ENCODE measurements at places on chromosomes 7 and 10.

DNA sequence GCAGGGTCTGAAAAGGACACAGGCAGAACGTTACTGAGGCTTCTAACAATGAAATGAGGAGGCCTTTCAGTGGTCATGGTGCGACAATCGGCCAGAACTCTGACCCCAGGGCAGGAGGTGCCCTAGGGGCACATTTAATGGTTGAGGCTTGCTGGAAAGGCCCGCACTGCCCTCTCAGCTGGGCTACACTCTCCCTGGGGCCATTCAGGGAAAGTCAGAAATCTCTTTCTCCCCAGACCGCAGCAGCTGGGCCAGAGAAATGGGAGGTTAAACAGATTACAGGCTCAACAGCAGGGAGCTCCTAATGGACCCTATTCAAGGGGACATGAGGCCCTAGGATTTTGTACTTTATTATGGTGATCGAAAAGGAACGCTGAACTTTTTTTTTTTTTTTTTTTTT is 85.6 kb upstream of the FGFR2 start:
- DNase-seq, result no peak

DNA sequence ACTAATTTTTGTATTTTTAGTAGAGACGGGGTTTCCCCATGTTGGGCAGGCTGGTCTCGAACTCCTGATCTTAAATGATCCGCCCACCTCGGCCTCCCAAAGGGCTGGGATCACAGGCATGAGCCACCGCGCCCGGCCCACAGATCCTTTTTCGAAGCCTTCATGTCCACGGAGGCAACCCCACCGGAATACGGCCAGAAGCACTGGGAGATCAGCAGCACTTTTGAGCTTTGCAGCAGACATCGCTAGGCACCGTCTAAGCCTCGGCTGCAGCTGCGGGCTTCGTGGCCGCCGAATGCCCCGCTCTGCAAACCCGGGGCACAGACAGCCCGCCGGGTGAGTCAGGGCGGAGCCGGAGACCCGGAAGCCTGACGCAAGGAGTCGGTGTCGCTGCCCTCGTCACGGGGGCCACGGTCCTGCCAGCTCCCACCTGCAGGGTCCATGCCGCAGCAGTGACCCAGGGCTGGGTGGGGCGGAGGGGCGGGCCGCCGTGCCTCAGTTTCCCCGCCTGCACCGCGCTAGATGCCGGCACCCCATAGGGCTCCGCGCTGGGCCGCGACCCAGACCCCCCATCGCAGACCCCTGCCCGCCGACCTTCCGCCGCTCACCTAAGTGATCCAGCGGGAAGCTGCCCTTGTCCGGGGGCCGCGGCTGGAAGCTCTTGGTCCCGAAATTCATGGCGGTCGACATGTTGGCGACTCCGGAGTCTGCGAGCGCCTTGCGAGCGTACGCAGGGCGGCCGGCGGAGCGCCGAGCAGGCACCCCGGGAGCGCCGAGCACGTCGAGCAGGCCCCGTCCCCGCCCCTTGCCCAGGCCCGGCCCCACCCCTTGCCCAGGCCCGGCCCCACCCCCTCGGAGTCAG is at the start of gene COX19:
COX19 (minus strand) TSS at position 730 of the 862 bp plus-strand sequence; CDS start at position 690, 40 bp downstream.
- DNase-seq, result peak; percentile 93

DNA sequence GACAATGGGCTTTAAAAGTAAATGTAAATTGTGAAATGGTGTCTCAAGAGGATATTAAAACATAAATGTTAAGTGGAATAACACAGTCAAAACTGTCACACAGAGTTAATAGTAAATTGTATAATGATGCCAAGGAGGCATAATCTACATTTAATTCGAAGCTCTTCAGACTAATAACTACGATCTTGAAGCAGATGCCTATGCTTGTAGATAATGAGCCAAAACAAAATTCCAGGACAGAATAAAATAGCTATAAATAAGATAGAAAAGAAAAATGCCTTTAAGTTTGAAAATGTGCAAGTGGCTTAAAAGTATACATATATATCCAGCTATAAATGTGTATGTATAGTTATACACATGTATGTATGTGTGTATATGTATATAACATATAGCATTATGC is 17.5 kb downstream of the TWIST1 start:
- no peak for DNase-seq

GRCh38 chr7:55548295-55548731 is 24.0 kb downstream of the VOPP1 start:
- no peak for DNase-seq

GRCh38 chr10:3887885-3888476 is 103.0 kb upstream of the KLF6 start:
- DNase-seq, result no peak

- no peak for DNase-seq
Measured at GRCh38 chr7:116316838-116317628, 106.7 kb downstream of the TES start.

- no peak for DNase-seq
Measured at GRCh38 chr10:29543715-29544114, 91.1 kb downstream of the SVIL start.

GRCh38 chr7:70016044-70016770 is 417.9 kb downstream of the AUTS2 start:
- no peak for DNase-seq

DNA sequence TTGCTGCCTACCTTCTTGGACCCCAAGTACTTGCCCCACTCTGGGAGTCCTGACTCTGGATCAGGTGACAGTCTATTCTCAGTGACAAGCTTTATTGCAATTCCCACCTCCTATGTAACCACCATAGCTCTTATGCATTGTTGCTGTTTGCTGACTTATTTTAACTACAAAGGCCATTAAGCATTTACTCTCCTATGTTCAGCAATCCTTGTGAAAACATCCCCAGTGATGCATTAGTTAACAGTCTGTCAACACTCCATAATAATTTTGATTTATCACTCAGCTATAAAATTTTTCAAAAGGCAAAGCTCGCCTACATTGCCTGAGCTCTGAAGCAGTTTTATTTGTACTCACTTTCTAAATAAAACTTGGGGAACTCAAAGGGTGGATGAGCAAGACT is 871.8 kb upstream of the SORCS1 start:
- no peak for DNase-seq

DNA sequence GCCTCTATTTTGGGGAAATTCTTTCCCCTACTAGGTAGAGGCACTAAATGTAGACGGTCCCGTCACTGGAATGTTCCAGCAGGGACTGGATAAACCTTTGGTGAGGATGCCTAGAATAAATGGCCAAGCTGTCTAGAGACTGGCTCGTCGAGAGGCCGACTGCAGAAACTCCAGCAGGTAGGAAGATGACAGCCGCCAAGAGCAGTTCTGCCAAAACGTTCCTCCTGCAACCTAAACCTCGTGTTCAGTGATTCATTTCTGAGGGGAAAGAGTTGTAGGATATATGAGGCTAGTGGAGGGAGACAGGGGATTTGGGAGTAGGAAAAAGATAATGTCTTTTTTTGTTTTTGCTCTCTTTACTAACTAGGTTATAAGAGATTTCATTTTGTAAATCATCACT is 184.7 kb upstream of the GDF10 start:
- DNase-seq, result no peak

DNA sequence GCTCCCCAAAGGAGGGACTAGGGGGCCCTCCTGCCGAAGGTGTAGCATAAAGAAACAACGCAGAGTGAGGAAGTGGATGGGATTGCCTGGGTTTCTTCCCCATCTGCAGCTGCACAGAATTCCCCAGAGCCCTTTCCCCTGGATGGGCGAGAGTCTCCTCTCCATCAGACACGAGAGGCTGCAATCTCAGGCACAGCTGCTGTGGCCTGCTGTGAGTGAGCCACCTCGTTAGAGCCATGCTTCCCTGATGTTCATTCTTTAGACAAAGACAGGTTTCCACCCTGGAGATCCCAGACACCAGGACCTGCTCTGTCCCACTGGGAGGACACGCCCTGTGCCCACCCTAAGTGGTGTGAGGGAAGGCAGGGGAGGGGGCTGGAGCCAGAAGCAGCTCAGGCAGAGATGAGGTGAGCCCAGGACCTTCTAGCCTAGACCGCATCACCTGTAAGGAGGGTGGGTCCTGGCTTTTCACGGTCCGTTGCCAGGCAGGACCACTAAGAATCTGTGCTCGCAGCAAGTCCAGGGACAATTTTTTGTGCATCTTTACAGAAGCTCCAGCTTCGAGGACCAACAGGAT is 268.6 kb upstream of the TCERG1L start:
- DNase-seq, result peak; percentile 10

GRCh38 chr10:119643306-119644204 is 7.6 kb upstream of the BAG3 start:
- DNase-seq, result no peak

DNA sequence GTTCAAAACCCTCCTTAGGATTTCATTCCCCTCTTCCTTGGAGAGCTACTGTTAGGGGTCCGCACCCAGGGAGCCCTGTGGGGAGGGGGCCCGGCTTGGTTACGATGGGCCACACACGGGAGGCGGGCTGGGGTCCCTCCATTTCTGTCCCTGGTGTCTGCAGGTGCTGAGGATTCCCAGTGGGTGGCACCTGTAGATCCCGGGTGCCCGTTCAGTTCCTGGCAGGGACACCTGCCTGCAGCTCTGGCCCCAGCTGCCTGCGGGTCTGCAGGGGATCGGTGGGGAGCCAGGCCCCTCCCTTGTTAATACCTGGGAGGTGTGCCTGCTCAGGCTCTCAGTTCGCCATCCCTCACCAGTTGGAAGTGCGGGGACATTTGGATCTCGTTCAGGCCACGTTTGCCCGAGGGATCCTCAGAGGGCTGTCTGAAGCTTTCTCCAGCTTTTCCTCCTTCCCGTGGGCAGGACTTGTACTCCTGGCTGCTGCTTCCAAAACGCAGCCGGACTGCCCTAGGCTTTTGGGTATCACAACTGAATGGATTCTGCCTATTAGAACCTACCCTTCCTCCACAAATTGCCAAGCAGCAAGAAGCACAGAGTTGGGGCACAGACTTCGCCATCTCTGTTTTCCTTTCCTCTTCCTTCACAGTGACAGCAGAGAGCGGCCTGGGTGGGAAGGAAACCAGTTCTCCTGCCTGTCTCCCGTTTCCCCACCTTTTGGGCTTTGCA is 22.3 kb upstream of the IL15RA start:
- DNase-seq, result no peak

All from NCI-H2171 (cell line).